Retina (tissue), 1 donor: ENCODE measurements at places on chromosomes 11 and 22.

DNA sequence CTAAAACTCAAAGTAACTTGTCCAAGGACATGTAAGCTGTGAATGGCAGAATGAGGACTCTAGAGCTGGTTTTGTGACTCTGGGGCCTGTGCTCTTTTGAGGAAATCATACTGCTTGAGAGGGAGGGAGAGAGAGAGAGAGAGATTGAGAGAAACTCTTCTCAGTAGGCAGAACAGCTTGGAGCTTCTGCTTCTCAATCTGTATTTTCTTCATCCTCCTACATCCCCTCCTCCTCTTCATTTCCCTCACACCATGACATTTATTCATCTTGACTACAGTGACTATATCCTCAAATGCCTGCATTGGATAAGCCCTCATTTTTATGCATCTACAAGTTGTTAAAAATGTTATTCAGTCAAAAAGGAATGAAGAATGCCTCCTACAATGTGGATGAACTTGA lies 23.7 kb upstream of the OR10D3 start:
- DNase-seq = no peak

DNA sequence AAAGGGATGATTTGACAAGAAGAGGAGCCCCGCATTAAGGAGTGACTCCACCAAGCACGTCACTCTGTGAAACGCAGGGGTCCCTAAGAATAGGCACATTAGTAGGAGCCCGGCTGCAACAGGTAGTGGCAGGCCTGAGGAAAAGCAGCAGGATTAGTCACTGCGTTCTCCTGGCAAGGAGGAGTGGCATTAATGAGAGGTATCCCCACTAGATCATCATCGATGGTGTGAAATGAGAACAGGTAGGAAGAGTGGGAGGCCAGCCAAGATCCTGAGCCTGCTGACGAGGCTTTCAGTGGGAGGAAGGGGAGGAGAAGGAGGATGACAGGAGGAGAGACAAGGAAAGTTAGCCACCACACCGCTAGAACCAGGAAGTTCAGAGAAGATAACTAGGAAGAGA lies 38.6 kb downstream of the NRXN2 start:
- no peak for DNase-seq

DNA sequence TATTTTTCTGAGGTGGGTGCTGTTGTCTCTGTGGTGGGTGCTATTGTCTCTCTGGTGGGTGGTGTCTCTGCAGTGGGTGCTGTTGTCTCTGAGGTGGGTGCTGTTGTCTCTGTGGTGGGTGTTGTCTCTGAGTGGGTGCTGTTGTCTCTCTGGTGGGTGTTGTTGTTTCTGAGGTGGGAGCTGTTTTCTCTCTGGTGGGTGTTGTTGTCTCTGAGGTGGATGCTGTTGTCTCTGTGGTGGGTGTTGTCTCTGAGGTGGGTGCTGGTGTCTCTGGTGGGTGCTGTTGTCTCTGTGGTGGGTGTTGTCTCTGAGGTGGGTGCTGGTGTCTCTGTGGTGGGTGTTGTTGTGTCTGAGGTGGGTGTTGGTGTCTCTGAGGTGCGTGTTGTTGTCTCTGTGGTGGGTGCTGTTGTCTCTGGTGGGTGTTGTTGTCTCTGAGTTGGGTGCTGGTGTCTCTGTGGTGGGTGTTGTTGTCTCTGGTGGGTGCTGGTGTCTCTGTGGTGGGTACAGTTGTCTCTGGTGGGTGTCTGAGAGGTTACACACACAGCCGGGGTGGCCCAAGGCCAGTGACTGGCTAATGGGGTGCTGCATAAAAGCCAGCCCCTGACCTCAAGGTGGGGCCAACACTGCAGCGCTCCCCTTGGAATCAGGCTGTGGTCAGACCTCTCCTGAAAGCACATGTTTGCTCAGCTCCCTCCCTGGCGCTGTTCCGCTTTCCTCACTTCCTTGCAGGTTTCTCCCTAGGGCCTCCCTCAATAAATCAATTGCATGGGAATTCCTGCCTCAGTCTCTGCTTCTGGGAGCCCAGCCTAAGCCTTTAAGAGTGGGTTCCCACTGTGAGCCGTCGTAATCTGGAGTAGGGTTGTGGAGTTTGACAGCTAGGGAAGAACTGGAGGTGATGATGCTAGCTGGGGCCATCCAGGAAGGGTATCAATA lies 31.0 kb upstream of the XBP1 start:
- no peak for DNase-seq

- no peak for DNase-seq
These were observed 105.1 kb downstream of the TENM4 start for GRCh38 chr11:79335681-79336080.

GRCh38 chr11:123601743-123602142 lies 52.7 kb downstream of the SCN3B start:
- no peak for DNase-seq

- DNase-seq = no peak
These were observed 75.6 kb downstream of the BRD1 start for GRCh38 chr22:49751966-49752597.

DNA sequence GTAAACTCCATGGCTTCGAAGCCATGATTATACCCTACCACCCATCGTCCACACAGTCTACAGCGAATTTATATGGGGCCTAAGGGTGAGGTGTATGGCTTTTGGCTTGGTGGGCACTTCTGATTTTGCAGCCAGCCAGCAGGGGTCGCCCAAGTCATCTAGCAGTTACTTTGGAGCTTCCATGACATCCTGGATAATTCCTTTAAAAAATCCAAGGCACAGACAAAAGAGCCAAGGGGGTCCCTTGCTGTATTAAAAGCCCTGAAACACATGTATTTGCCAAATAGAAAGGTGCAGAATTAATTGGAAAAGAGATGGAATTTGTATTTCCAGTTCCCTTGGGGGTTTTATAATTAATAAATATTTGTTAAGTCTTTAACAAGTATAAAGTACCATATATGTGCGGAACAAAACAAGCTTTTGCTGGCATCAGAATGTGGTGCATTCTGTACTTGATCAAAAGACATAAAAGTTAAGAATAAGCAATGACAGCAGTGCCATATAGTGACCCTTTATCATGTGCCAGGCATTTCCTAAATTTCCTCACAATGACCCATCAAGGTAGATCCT lies 132.8 kb upstream of the PITPNB start:
- peak; percentile 89 for DNase-seq

DNA sequence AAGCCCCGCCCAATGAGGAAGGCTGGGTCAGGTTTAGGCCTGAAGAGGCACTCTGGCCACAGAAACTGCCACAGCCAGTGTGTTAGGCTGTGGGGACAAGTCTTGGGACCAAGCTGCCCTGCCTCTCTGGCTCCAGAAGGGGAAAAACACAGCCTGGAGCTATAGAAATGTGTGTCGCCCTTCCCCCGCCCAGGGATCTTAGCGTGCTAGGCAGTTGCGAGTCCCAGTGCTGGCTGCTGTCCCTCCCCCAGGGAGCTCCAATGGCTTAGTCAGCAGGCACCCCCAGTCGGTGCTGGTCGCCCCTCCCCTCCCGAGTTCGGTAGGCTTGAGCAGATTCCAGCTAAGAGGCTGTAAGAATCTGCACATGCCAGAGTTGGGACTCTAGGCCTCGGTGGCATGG lies 99.5 kb upstream of the API5 start:
- DNase-seq = no peak

GRCh38 chr11:116777056-116777455 lies 4.3 kb upstream of the BUD13 start:
- DNase-seq = no peak

GRCh38 chr11:117189941-117190544 lies 9.1 kb upstream of the TAGLN start:
- no peak for DNase-seq

GRCh38 chr11:132588366-132588765 lies 943.9 kb downstream of the OPCML start:
- no peak for DNase-seq

- peak; percentile 62 for DNase-seq
These were observed 1.4 kb downstream of the WT1 start for GRCh38 chr11:32433914-32434355.

GRCh38 chr11:21480240-21480639 lies 712.6 kb upstream of the ANO5 start:
- no peak for DNase-seq

- DNase-seq = no peak
These were observed 4.1 kb downstream of the SUN2 start for GRCh38 chr22:38751422-38752346.

GRCh38 chr11:64448599-64449380 lies 89.8 kb downstream of the RPS6KA4 start:
- peak; percentile 93 for DNase-seq

DNA sequence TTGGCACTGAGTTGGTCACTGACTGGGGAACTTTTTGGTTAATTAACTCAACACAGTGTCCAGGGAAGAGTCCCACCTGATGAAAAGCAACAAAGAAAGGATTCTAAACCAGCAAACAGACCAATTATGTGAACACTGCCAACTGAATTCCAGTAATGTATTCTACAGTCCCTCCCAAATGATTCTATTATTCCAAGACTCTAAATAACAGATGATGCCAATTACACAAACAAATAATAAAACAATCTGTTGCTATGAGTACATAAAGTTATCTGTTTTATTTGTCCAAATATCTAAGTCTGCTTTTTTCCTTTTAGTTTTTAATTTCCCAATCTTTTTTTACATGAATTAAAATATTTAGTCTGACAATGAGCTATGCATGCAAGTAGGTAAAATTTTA lies 98.3 kb upstream of the TP53AIP1 start:
- no peak for DNase-seq

DNA sequence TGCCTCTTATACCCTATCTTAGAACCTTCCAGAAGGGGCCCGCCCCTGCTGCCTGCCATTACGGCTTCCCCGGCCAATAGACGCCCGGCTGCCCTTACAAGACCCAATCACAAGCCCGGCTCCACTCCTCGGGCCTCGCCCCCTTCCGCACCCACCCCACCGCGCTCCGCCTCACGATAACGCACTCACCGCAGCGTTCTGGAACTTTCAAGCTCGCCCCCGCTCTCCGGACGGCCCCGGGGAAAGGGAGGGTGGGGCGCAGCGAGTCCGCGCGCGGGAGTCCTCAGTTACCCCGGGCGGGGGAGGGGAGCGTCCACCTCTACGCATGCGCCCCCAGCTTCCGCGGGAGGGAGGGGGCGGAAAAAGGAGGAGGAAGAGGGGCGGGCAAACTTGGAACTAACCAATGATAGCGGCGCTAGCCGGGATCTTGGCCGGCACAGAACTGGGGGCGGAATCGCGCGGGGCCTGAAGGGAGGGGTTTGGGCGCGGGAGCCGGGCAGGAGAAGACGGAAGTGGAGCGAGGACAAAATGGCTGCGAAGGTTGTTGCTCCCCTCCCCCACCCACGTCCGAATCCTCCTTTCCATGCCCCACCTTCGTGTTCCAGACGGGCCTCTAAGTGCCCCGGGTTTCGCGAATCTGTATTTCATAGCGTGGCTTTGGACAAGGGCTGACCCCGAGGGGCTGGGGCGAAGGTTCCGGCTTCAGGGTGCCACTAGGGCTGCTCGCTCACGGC lies 389 bp upstream of the HSPA8 start:
- DNase-seq = peak; percentile 98

GRCh38 chr11:61762798-61763197 lies 10.4 kb downstream of the MYRF start:
- no peak for DNase-seq

- no peak for DNase-seq
These were observed 7.1 kb downstream of the PLAAT4 start for GRCh38 chr11:63543711-63544110.

DNA sequence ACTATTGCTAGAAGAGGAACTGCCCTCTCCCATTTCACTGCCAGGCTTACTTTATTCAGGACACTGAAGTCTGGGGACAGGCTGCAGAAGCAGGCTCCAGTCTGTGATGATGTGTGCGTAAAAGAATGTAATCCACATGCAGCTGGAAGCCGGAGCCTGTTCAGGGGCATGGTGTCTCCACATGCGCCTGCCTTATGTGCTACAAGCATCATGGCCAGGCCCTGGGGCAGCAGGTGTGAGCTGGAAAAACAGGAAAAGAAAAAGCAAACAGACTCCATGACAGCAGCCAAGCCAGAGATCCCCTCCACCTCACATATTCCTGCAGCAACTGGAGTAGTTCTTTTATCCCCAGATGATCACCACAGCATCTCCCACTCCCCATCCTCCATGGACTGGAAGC lies 33.4 kb downstream of the ARFGAP2 start:
- no peak for DNase-seq

- DNase-seq = no peak
These were observed 12.9 kb downstream of the OR51B6 start for GRCh38 chr11:5364214-5364613.

GRCh38 chr11:75347781-75348566 lies 3.5 kb downstream of the ARRB1 start:
- no peak for DNase-seq

DNA sequence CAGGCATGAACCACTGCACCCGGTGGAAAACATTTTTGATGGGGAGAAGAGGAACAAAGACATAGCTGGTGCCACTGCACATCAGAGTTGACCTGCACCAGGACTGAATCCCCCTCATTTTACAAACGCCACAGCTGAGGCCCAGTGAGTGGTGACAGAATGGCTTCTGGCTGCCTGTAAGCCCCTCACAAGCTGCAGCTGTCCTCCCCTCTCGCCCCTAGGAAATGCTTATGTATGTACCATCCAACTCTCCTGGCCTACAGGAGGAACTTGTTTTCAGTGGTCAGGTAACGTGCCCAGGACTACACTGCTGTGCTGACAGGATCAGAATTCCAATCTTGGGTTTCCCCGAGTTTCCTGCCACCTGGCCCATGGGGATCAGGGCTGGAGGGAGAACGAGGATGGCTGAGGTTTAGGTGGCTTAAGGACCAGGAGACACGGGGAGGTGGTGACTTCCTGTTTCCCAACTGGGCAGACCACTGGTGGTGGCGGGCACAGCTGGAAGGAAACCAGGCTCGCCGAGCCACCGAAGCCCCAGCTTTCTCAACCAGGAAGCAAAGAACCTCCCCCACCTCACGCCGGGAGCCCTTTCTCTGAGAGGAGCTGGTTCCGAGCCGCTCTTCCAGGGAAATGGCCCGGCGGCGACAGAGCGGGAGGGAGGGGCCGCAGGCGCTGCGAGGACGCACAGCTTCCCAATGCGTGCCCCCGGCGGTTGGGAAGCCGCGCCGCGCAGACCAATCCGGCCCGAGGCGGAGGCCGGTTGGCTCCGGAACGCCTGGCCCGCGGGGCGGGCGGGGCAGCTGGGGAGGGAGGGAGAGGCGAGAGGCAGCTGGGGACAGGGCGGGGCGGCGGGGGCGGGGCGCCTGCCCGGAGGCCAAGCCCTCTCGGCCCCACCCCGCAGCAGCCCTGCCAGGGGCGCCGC lies 1.0 kb upstream of the LRFN4 start:
- DNase-seq = peak; percentile 91

DNA sequence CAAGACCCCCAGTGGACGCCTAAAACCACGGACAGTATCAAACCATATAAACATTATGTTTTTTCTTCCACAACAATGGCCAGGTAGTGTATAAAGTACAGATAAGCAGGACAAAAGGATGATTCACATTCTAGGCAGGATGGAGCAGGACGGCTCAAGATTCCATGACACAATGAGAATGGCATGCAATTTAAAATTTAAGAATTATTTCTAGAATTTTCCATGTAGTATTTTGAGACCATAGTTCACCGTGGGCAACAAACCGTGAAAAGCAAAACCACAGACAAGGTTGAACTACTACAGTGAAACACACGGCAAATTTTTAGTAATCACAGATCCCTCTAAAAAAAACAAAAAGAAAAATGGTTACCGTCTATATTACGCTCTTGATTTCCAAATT lies 7.5 kb downstream of the NARS2 start:
- no peak for DNase-seq

- peak; percentile 63 for DNase-seq
These were observed 959 bp downstream of the CCND1 start for GRCh38 chr11:69641681-69642548.

GRCh38 chr22:46031557-46031956 lies 54.6 kb upstream of the WNT7B start:
- DNase-seq = no peak
